ENCODE measurements at places on chromosomes 7 and 10. TPM values are rescaled to one million over a fixed set of nuclear protein-coding genes. Genes with fewer than 3 reads are reported as not detected.

The HPS1 gene
- total RNA-seq: 9.7 TPM

The IL2RA gene
- total RNA-seq: not detected

The FAS gene
- 7.2 TPM for total RNA-seq

The CRPPA gene
- 6.6 TPM for total RNA-seq

DNA sequence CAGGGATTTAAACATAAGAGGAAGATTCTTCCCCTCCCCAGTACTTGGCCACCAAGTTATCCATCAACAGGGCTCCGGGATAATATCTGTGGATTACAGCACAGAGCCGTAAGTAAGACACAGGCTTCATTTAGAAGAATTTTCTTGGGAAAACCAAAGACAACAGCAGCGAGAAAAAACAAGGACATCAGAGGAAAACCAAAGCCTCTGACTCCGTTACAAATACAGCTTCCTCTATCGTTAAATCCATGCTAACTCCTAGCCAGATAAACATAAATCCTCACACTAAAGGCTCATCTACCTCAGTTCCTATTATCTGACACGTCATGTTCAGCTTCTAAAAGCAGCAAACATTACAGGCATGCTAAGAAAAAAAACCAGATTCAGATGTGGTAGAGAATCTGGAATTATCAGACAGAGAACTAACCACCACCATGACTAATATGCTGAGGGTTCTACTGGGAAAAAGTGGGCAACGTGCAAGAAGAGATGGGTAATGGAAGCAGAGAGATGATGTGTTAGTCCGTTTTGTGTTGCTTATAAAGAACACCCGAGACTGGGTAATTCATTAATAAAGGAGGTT lies 48.4 kb downstream of the BRI3 start:
- H3K4me3 ChIP-seq: no peak overlapping the region
- no peak overlapping the region for H3K27ac ChIP-seq
- H3K4me1 ChIP-seq: peaks cover 2% of the 10 kb centered on the region
- no peak for DNase-seq
- H3K27me3 ChIP-seq: no peaks in the 10 kb centered on the region
- no peaks in the 10 kb centered on the region for H3K36me3 ChIP-seq

- peak overlapping the region; percentile 69 for H3K27ac ChIP-seq
- DNase-seq: peak; percentile 50
- no peaks in the 10 kb centered on the region for H3K36me3 ChIP-seq
- H3K27me3 ChIP-seq: no peaks in the 10 kb centered on the region
These were observed 72.6 kb upstream of the FHIP2A start for GRCh38 chr10:114749014-114749413.

The INA gene
- total RNA-seq: 0.13 TPM

GRCh38 chr7:99625961-99626360 lies 9.2 kb downstream of the ZSCAN25 start:
- no peaks in the 10 kb centered on the region for H3K4me1 ChIP-seq
- H3K36me3 ChIP-seq: peaks cover 79% of the 10 kb centered on the region

GRCh38 chr7:50207686-50208255 lies 96.7 kb upstream of the IKZF1 start:
- H3K27ac ChIP-seq: no peak overlapping the region
- H3K27me3 ChIP-seq: no peaks in the 10 kb centered on the region
- H3K36me3 ChIP-seq: no peaks in the 10 kb centered on the region
- DNase-seq: no peak
- no peak overlapping the region for H3K4me3 ChIP-seq

DNA sequence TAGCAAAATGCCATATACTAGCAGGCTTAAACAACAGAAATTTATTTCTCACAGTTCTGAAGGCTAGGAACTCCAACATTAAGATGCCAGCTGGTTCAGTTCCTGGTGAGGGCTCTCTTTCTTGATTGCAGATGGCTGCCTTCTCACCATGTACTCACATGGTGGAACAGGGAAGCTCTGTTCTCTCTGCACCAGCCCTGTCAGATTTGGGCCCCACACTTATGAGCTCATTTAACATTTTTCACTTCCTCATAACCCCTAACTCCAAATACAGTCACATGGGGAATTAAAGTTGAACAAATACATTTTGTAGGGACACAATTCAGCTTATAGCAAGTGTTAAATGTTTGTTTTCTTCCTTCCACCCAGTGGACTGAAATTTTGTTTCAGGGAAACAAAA lies 218.6 kb upstream of the TAC1 start:
- H3K4me1 ChIP-seq: no peaks in the 10 kb centered on the region
- DNase-seq: no peak
- no peaks in the 10 kb centered on the region for H3K27me3 ChIP-seq
- H3K4me3 ChIP-seq: no peak overlapping the region

The WNT16 gene
- 0.18 TPM for total RNA-seq

The CELF2 gene
- total RNA-seq: 37.2 TPM

GRCh38 chr10:113278664-113279063 lies 274.2 kb upstream of the HABP2 start:
- H3K27me3 ChIP-seq: no peaks in the 10 kb centered on the region
- H3K4me3 ChIP-seq: no peak overlapping the region
- peak overlapping the region; percentile 38 for H3K27ac ChIP-seq
- H3K4me1 ChIP-seq: peaks cover 22% of the 10 kb centered on the region
- H3K36me3 ChIP-seq: no peaks in the 10 kb centered on the region

GRCh38 chr10:79472951-79473350 lies 27.5 kb upstream of the ZCCHC24 start:
- H3K4me3 ChIP-seq: no peak overlapping the region
- no peak overlapping the region for H3K27ac ChIP-seq
- H3K4me1 ChIP-seq: peaks cover 14% of the 10 kb centered on the region
- H3K27me3 ChIP-seq: no peaks in the 10 kb centered on the region
- no peaks in the 10 kb centered on the region for H3K36me3 ChIP-seq
- no peak for DNase-seq

The AGAP9 gene
- 7.4 TPM for total RNA-seq

DNA sequence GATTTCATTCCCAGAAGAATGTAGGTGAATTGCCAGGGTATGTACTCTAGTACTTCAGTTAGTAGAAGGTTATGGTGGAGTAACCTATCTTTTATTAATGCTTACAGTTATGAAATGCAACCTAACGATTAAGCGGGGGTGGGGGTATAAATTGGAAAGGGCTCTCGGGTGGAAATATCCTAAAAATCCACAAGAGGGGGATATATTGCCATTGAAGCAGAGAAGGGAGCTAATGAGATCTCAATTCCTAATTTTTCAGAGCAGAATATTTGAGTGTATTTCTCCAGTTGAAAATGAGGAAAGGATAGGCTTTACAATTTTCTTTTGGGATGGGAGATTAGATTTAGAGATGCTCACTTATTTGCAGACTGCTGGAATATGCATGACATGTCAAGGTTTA lies 90.8 kb downstream of the DNAJB9 start:
- H3K36me3 ChIP-seq: no peaks in the 10 kb centered on the region
- H3K27me3 ChIP-seq: no peaks in the 10 kb centered on the region
- H3K4me3 ChIP-seq: no peak overlapping the region
- no peak overlapping the region for H3K27ac ChIP-seq
- DNase-seq: peak; percentile 33

The H2BK1 gene
- total RNA-seq: not detected

DNA sequence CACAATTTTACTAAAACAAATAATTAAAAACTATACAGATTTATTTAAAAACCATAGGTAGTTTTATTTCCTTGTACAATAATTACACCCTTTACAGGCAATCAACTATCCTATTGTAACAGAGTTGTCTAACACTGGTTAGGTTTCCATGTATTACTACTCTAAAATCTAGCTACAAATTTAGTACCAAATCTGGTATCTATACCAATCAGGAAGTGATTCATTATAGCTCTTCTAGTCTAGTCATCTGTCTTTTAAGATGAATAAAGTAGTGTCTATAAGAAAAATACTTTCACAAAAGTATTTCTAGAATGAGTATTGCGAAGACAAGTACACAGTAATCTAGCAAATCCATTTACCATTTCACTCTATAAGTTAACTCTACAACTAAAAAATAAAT lies 16.9 kb downstream of the ZNF800 start:
- H3K27ac ChIP-seq: no peak overlapping the region
- H3K27me3 ChIP-seq: no peaks in the 10 kb centered on the region
- H3K4me3 ChIP-seq: no peak overlapping the region
- peaks cover 9% of the 10 kb centered on the region for H3K36me3 ChIP-seq
- DNase-seq: no peak
- no peaks in the 10 kb centered on the region for H3K4me1 ChIP-seq

GRCh38 chr10:58104351-58104751 lies 163.3 kb downstream of the IPMK start:
- H3K27ac ChIP-seq: no peak overlapping the region
- peak; percentile 94 for DNase-seq
- H3K36me3 ChIP-seq: no peaks in the 10 kb centered on the region
- H3K4me3 ChIP-seq: no peak overlapping the region

DNA sequence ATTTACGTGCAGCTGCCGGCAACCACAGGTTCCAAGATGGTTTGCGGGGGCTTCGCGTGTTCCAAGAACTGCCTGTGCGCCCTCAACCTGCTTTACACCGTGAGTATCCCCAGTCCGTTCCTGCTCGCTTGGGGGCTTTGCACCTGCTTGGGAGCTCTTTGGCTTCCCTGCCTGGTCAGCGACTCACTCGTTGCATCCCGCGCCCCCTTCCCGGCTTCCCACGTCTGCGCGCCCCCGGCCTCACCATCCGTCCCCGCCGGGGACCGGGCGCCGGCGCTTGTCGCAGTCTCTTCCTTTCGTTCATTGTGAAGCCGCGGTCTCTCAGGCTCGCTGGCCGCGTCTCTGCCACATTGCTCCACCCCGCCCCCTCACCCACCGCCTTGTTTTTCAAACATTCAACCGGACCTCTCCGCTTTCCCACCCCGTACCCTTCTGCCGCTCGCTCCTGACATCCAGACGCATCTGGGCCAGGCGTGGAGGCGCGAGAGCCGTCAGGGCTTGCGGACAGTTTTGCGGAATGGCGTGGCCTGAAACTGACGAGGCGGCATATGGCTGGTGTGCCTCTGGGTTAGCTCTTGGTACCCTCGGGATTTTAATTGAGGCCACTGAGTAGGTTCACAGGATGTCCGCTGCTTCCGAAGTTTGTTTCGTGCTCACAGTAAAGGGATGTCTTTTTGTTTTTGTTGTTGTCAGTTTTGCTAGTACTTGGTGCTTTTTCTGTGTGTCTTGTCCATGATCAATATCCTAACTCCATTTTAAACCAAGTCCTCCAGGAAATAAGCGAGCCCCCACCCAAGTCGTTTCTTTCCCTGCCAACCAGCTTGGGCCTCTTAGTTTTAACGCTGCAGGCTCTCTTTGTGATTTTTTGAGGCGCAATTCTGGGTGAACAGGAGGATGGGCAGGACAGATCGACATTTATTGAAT lies 639 bp downstream of the TSPAN13 start:
- DNase-seq: peak; percentile 36
- H3K27me3 ChIP-seq: peaks cover 14% of the 10 kb centered on the region
- H3K4me1 ChIP-seq: no peaks in the 10 kb centered on the region
- peak overlapping the region; percentile 68 for H3K4me3 ChIP-seq

The WASHC2C gene
- 21.1 TPM for total RNA-seq

GRCh38 chr7:35232994-35233393 lies 20.9 kb downstream of the TBX20 start:
- H3K4me1 ChIP-seq: no peaks in the 10 kb centered on the region
- H3K27me3 ChIP-seq: peaks cover 2% of the 10 kb centered on the region
- H3K27ac ChIP-seq: no peak overlapping the region
- H3K4me3 ChIP-seq: no peak overlapping the region
- no peaks in the 10 kb centered on the region for H3K36me3 ChIP-seq
- no peak for DNase-seq

DNA sequence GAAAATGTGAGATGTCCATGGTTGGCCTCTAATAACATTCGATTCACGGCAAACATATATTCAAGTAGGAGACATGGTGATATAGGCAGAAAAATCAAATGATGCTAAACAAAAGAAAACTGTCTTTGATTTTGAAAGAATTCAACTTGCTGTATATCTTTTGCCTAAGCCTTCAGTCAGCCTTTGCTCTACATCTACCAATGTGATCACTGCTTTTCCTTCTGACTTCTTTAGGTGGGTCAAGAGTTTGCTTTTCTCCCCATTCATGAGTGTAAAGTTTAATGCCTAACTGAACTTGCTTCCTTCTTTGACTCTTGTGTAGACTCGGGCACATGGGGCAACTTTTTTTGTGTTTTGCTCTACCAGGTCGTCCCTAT lies 417 bp upstream of the HIF1AN start:
- peak overlapping the region; percentile 16 for H3K27ac ChIP-seq
- no peaks in the 10 kb centered on the region for H3K27me3 ChIP-seq
- peak overlapping the region; percentile 74 for H3K4me3 ChIP-seq
- no peak for DNase-seq

- no peak for DNase-seq
- H3K27me3 ChIP-seq: peaks cover 12% of the 10 kb centered on the region
- H3K36me3 ChIP-seq: no peaks in the 10 kb centered on the region
- no peaks in the 10 kb centered on the region for H3K4me1 ChIP-seq
These were observed 14.5 kb downstream of the PLXNA4 start for GRCh38 chr7:132561763-132562162.

The WEE2 gene
- total RNA-seq: 0.09 TPM

GRCh38 chr7:36865019-36865418 lies 140.7 kb upstream of the AOAH start:
- DNase-seq: no peak
- peaks cover 16% of the 10 kb centered on the region for H3K4me1 ChIP-seq
- H3K27ac ChIP-seq: no peak overlapping the region
- peaks cover 3% of the 10 kb centered on the region for H3K36me3 ChIP-seq

The CYP2C18 gene
- total RNA-seq: not detected

- peaks cover 9% of the 10 kb centered on the region for H3K4me1 ChIP-seq
- peaks cover 6% of the 10 kb centered on the region for H3K27me3 ChIP-seq
- no peak for DNase-seq
- no peaks in the 10 kb centered on the region for H3K36me3 ChIP-seq
- no peak overlapping the region for H3K4me3 ChIP-seq
- H3K27ac ChIP-seq: no peak overlapping the region
These were observed 7.6 kb downstream of the SERPINE1 start for GRCh38 chr7:101134399-101134980.

All from muscle of leg (tissue), 16 donors.